Hematopoietic multipotent progenitor cell (in vitro differentiated cells): ENCODE measurements at places on chromosomes 1 and 21. TPM values are rescaled to one million over a fixed set of nuclear protein-coding genes. Genes with fewer than 3 reads are reported as not detected.

EXTL1 gene
- under 0.01 TPM for total RNA-seq

NPHS2 gene
- total RNA-seq = not detected

OLIG2 gene
- total RNA-seq = under 0.01 TPM

SLC25A34 gene
- 1.3 TPM for total RNA-seq

DNA sequence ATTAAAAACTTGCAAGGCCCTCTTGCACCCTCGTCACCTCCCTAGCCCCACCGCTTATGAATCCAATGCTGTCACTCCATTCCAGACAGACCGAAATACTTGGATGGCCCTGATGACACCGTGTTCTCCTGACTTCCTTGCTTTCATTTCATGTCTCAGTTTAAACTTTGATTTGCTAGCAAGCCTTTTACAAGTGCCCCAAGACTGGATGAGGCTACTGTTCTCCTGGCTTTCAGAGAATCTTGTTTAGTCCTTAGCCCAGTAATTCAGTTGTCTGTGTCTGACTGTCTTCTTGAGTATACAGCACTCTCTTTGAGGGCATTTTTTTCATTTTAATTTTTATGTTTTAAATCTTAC is 824 bp upstream of the IFI44L start:
- no peak for DNase-seq

- no peak for DNase-seq
Observed at GRCh38 chr21:35401476-35401875, 352.4 kb upstream of the RUNX1 start.

GRCh38 chr1:121518726-121519041 is 333.9 kb downstream of the SRGAP2C start:
- no peak for DNase-seq

DNA sequence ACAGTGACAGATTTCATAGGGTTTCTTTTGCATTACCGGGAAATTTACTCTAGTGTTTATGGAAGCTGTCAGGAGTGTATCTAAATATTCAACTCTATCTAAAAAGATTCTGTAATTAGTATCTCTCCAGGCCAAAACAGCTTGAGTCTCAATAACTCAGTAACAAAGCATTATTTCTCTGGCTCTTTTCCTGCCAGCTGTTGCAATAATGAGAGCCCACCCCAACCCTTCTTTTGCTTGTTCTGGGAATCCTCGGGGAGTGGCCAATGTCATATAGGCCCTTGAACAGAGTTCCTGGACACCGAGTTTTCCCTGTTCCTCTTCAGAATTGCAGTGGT is 120.1 kb upstream of the SGIP1 start:
- DNase-seq = no peak

- no peak for DNase-seq
Observed at GRCh38 chr1:154682254-154682653, 74.3 kb upstream of the ADAR start.

DNA sequence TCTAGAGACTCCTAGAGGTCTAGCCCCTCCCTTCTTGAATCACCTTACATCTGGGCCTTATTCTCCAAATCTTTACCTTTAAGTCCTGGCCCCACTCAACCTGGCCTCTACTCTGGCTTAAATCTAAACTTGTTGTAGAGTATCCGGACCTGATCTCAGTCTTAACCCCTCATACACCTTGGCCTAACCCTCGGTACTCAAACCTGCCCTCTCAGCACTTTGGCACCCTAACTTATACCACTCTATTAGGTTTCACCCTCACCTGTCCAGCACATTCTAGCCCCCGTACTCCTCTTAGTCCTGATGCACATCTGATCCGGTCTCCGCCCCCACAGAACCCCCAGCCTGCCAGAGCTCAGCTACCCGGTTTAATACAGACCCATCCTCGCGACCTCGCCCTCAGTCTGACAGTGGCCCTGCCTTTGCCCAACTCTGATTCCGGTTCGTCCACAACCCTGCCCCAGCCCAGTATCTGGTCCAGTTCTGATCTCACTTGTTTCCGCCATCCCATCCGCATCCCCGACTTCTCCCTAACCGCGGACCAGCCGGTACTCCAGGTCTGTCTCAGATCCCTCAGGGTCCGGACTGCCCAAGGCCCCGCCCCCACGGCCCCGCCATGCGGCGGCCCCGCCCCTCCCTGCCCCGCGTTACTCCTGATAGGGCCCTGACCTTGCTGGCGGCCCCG is 1.5 kb downstream of the TRIM62 start:
- DNase-seq = peak; percentile 55

DNA sequence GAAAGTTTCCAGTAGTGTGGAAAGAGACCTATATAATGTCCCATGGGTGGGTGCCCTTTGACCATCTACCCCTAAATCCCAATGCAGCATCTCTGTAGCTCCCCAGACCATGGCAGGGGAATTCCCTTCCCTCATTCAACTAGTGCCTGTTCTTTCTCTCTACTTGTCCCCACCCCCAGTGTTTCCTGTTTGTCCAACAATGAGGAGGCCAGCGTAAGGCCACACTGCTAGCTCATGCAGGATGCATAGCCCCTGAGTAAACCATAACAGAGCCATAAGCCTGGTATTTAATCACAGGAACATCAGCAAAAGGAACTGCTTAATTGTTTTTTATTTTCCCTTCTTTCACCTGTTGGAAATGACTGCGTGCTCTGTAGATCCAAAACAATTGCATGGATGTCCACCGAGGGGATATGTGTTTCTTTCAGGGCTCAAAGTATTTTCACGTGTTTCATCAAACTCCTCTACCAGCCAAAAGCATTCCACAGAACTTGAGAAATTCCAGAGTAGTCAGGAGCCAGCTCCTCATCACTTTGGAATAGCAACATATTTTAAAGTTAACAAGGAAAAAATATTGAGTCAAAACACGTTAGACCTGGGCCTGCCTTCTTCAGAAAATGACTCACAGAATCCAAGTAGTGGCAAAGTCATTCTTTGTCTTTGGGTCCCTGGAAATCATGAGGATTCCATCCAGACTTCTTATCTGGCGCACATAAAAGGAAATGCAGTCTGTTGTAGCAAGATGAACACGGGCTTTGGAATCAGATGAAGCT is 162.5 kb upstream of the SGIP1 start:
- DNase-seq = no peak

- DNase-seq = no peak
Observed at GRCh38 chr1:201355471-201355870, 22.0 kb downstream of the TNNT2 start.

- no peak for DNase-seq
Observed at GRCh38 chr1:25695090-25695770, 78.6 kb downstream of the MAN1C1 start.

DNA sequence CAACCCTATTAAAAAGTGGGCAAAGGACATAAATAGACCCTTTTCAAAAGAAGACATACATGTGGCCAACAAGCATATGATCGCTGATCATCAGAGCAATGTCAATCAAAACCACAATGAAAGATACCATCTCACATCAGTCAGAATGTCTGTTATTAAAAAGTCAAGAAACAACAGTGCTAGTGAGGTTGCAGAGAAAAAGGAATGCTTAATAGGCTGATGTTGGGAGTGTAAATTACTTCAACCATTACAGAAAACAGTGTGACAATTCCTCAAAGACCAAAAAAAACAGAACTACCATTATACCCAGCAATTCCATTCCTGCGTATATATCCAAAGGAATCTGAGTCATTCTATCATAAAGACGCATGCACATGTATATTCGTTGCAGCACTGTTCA is 13.2 kb downstream of the USH2A start:
- DNase-seq = no peak

DNA sequence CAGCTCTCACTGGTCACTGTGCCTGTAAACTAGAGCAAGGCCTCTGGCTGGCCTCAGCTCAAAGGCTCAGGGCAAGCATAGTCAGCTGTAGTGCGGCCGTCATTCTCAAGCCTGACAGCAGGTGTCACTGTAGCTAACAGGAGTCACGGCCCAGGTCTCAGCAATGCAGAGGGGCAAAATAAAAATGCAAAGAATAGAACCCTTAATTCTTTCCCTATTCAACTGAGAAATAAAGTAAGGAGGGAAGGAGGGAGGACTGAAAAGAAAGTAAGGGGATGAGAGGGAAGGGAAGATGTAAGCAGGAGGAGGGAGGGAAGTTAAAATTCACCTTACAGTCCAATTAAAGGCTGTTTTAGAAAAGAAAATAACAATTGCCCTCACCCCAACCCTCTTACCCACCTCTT is 106.1 kb downstream of the KIAA0319L start:
- peak; percentile 84 for DNase-seq

DNA sequence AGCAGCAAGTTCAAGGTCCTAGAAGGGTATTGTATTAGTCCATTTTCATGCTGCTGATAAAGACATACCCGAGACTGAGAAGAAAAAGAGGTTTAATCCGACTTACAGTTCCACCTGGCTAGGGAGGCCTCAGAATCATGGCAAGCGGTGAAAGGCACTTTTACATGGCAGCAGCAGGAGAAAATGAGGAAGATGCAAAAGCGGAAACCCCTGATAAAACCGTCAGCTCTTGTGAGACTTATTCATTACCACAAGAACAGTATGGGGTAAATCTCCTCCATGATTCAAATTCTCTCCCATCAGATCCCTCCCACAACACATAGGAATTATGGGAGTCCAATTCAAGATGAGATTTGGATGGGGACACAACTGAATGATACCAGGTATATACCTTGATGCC is 409.5 kb downstream of the NTNG1 start:
- no peak for DNase-seq

DNA sequence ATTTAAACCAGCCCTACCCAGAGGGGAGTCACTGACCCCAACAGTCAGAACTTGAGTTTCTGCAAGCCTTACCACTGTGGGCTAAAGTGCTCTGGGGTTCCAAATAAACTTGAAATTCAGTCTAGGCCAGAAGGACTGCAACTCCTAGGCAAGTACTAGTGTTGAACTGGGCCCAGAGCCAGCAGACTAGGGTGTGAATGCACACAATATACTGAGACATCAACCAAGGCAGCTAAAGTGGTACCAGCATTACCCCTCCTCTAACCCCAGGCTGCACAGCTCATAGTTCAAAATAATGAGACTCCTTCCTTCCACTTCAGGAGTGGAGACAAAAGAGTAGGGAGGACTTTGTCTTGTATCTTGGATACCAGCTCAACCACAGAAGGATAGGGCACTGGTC is 18.9 kb upstream of the IL20 start:
- DNase-seq = no peak

DNA sequence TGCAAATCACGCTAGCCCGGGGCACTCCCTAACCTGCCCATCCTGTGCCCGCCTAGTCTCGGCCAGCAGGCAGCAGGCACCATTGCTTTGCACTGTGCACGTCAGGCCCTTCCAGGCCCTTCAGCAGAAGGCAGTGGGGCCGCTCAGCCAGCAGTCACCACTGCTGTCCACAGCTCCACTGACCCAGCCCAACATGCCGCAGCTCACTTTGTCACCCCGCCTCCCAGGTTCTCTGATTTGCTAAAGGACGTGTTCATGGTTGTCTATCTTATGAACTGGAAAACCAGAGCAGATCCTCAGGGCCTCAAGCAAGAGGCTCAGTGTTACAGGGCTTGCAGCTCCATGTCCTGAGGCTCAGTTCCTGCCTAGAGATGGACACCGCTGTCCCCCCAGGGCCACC is 14.2 kb upstream of the SPOCD1 start:
- no peak for DNase-seq

- no peak for DNase-seq
Observed at GRCh38 chr1:212853658-212854057, 4.4 kb upstream of the FLVCR1 start.
